Bronchus fibroblast of lung (primary cell): ENCODE measurements at places on chromosomes 4 and X. TPM values are rescaled to one million over a fixed set of nuclear protein-coding genes. Genes with fewer than 3 reads are reported as not detected.

NDUFB11 gene
- 77.3 and 82.5 TPM in 2 replicates for total RNA-seq

CFP gene
- total RNA-seq = under 0.01 and 0.15 TPM in 2 replicates

ABRAXAS1 gene
- 9.7 and 12.4 TPM in 2 replicates for total RNA-seq

VGLL1 gene
- not detected in 2 replicates for total RNA-seq

KDR gene
- total RNA-seq = 0.50 and 0.74 TPM in 2 replicates

RNF128 gene
- 0.17 and 0.45 TPM in 2 replicates for total RNA-seq

HOPX gene
- 33.6 and 33.7 TPM in 2 replicates for total RNA-seq

MAN2B2 gene
- total RNA-seq = 19.5 and 23.0 TPM in 2 replicates

FGD1 gene
- total RNA-seq = 10.4 TPM in 2 replicates

TRPC5OS gene
- not detected in 2 replicates for total RNA-seq

PTCHD1 gene
- not detected in 2 replicates for total RNA-seq

FDCSP gene
- total RNA-seq = 0.67 TPM in 1 of 2 replicates, not detected in the other

MAGEA1 gene
- total RNA-seq = not detected in 2 replicates

GSX2 gene
- not detected in 2 replicates for total RNA-seq

VCX3A gene
- not detected in 2 replicates for total RNA-seq

MAGEA8 gene
- not detected in 2 replicates for total RNA-seq

ARHGAP6 gene
- total RNA-seq = 2.2 and 2.9 TPM in 2 replicates

PPARGC1A gene
- total RNA-seq = 0.15 and 0.17 TPM in 2 replicates
